T-helper 17 cell (primary cell): ENCODE measurements at places on chromosomes 2 and 18. TPM values are rescaled to one million over a fixed set of nuclear protein-coding genes. Genes with fewer than 3 reads are reported as not detected.

The RAB1A gene
- total RNA-seq: 65.2 TPM

The SERPINB2 gene
- 0.45 TPM for total RNA-seq

The CRYBA2 gene
- total RNA-seq: not detected

The SMAD4 gene
- 66.7 TPM for total RNA-seq

The AQP4 gene
- total RNA-seq: not detected

The SLC11A1 gene
- total RNA-seq: 2.7 TPM

The FBLN7 gene
- total RNA-seq: 21.7 TPM

The BOLL gene
- total RNA-seq: not detected

The SLC19A3 gene
- not detected for total RNA-seq

DNA sequence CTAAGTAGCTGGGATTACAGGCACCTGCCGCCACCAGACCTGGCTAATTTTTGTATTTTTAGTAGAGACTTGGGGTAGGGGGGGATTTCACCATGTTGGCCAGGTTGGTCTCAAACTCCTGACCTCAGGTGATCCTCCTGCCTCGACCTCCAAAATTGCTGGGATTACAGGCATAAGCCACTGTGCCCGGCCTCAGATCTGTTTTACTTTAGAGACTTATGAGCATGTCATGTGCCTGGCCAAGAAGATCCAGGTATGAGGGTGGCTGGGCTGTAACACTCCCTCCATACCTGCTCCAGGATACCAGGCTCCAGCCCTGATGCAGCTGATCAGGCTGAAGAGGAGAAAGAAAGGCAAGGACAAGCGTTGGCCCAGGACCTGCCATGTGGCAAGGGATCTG, 125.0 kb downstream of the LPIN1 start:
- peaks cover 32% of the 10 kb centered on the region for H3K4me1 ChIP-seq
- no peak overlapping the region for H3K4me3 ChIP-seq
- DNase-seq: no peak
- no peaks in the 10 kb centered on the region for H3K36me3 ChIP-seq

DNA sequence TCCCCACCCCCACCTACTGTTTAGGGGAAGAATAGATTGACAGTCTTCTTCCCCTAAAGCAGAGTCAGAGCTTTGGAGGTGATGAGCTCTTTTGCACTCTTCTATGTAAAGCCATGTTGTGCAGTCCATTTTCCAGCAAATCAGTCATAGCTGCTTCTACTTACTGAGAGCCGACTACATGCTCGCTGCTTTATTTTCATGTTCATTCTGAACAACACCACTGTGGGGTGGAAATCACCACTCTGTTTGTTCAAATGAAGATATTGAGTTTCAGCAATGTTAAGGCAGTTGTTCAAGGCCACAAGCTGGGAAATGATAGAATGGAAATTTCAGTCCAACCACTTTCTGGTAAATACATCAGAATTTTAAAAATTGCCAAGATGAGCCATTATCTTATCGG, 88.3 kb downstream of the INSIG2 start:
- no peaks in the 10 kb centered on the region for H3K4me1 ChIP-seq
- peaks cover 17% of the 10 kb centered on the region for H3K27me3 ChIP-seq
- no peak for DNase-seq
- peaks cover 5% of the 10 kb centered on the region for H3K36me3 ChIP-seq
- peak overlapping the region; percentile 37 for H3K27ac ChIP-seq

DNA sequence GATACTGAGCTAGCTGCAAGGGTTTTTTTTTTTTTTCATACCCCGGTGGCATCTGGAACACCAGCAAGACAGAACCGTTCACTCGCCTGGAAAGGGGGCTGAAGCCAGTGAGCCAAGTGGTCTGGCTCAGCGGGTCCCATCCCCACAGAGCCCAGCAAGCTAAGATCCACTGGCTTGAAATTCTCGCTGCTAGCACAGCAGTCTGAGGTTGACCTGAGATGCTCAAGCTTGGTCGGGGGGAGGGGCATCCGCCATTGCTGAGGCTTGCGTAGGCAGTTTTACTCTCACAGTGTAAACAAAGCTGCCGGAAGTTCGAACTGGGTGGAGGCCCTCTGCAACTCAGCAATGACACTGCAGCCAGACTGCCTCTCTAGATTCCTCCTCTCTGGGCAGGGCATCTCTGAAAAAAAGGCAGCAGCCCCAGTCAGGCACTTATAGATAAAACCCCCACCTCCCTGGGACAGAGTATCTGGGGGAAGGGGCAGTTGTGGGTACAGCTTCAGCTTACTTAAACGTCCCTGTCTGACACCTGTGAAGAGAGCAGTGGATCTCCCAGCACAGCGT, 5.1 kb upstream of the MIB1 start:
- peaks cover 14% of the 10 kb centered on the region for H3K4me1 ChIP-seq
- H3K27me3 ChIP-seq: no peaks in the 10 kb centered on the region
- DNase-seq: peak; percentile 45
- peaks cover 2% of the 10 kb centered on the region for H3K36me3 ChIP-seq
- H3K4me3 ChIP-seq: peak overlapping the region; percentile 21
- peak overlapping the region; percentile 91 for H3K27ac ChIP-seq

- H3K27ac ChIP-seq: no peak overlapping the region
- H3K27me3 ChIP-seq: no peaks in the 10 kb centered on the region
- no peaks in the 10 kb centered on the region for H3K36me3 ChIP-seq
- DNase-seq: no peak
Observed at GRCh38 chr2:76567478-76567877, 856.8 kb upstream of the GCFC2 start.

DNA sequence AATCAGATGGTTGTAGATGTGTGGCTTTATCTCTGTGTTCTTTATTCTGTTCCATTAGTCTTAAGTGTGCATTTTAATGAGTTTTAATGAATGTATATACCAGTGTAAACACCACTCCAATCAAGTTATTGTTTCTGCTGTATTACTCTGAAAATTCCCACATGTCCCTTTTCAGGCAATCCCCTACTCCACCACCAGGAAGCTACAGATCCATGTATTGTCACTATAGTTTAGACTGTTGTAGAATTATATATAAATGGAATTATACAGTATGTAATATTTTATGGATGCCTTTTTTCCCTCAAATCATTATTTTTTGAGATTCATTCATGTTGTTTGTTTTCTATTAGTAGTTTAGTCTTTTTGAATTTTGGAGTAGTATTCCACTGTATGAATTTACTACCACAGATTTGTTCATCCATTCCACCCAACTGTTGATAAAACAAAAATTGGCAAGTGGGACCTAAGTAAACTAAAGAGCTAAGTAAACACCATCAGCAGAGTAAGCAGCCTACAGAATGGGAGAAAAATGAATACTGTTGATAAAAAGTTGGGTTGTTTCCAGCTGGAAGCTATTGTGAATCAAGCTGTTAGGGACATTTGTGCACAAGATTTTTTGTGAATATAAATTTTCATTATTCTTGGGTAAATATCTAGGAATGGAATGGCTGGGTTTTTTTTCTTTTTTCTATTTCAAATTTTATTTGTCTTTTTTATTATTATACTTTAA, 262.0 kb downstream of the CAMKMT start:
- peaks cover 2% of the 10 kb centered on the region for H3K36me3 ChIP-seq
- H3K27me3 ChIP-seq: no peaks in the 10 kb centered on the region
- no peak overlapping the region for H3K27ac ChIP-seq

GRCh38 chr2:160921386-160921964, 238.8 kb upstream of the TANK start:
- no peak overlapping the region for H3K27ac ChIP-seq
- H3K36me3 ChIP-seq: no peaks in the 10 kb centered on the region
- peaks cover 7% of the 10 kb centered on the region for H3K4me1 ChIP-seq

- H3K4me1 ChIP-seq: peaks cover 11% of the 10 kb centered on the region
- peaks cover 2% of the 10 kb centered on the region for H3K36me3 ChIP-seq
- H3K4me3 ChIP-seq: peak overlapping the region; percentile 58
- H3K27ac ChIP-seq: no peak overlapping the region
- no peak for DNase-seq
Observed at GRCh38 chr2:102130647-102130991, 11.9 kb upstream of the IL1R1 start.

DNA sequence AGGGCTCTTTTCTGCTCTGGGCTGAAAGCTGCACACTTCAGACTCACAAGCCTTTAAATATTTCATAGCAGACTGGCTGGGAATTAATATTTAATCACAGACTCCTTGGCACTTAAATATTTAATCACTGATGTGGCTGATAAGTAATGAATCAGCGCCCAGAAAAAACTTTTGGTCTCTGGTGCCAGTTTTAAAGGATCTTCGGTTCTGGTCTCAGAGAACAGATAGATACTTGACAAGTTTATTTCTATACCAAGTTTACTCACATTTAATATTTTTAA, 201.2 kb downstream of the MYCN start:
- no peaks in the 10 kb centered on the region for H3K36me3 ChIP-seq
- H3K27ac ChIP-seq: no peak overlapping the region
- no peak for DNase-seq
- H3K27me3 ChIP-seq: no peaks in the 10 kb centered on the region
- no peaks in the 10 kb centered on the region for H3K4me1 ChIP-seq

DNA sequence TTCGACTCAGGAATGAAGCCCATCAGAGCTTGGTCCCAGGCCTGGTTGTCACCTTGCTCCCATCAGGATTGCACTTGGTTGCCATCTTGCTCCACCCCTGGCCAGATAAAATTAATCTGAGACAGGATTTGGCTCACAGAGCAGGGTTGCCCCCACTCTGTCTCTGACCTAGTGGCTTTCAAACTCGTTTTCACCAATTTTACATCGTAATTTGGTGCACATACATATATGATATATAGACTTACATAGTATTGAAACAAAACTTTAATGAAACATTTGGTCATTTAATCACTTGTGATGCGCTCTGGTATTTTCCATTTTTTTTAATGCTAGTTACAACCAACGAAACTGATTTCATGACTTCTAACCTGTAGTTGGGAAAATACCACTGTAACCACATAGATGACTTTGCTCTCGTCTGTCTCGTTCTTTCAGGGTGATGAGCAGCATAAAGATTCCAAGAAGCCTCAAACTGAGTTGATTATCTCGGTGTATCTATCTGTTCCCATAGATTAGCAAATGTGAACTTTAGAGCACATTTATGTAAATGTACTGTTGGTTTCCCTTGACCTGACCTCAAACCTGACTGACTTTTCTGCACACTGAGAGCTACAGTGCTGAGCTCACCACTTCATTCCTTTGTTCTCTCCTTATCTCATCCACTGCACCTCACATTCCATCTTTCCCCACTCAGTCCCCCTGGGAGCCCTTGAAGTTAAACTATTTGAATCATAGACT, 30.5 kb upstream of the PLB1 start:
- no peaks in the 10 kb centered on the region for H3K27me3 ChIP-seq
- H3K4me1 ChIP-seq: peaks cover 17% of the 10 kb centered on the region
- no peak for DNase-seq
- H3K36me3 ChIP-seq: peaks cover 3% of the 10 kb centered on the region
- peak overlapping the region; percentile 45 for H3K27ac ChIP-seq

- no peaks in the 10 kb centered on the region for H3K4me1 ChIP-seq
- no peak overlapping the region for H3K4me3 ChIP-seq
- H3K27ac ChIP-seq: no peak overlapping the region
- no peaks in the 10 kb centered on the region for H3K27me3 ChIP-seq
- DNase-seq: no peak
- H3K36me3 ChIP-seq: no peaks in the 10 kb centered on the region
Observed at GRCh38 chr2:142687509-142687908, 190.0 kb upstream of the KYNU start.

DNA sequence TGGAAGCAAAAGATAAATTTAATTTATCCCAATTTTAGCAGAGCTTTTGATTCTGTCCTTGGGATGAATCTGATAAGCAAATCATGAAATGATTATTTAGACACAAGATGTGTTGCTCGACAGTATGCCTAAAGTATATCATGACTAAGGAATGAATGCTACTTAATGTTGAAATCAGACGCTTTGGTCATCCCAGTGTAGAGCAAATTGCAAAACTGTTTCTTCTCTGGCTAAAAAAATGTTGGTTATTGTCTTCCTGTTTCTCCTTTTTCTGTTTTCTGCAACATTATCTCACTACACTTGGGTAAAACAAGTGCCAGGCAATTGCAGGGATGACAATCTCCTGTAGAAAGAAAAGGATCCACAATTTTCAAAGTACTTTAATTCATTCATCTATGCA, 66.4 kb downstream of the BABAM2 start:
- H3K27ac ChIP-seq: no peak overlapping the region
- H3K4me3 ChIP-seq: no peak overlapping the region
- no peak for DNase-seq
- peaks cover 2% of the 10 kb centered on the region for H3K36me3 ChIP-seq
- peaks cover 52% of the 10 kb centered on the region for H3K4me1 ChIP-seq
- no peaks in the 10 kb centered on the region for H3K27me3 ChIP-seq

DNA sequence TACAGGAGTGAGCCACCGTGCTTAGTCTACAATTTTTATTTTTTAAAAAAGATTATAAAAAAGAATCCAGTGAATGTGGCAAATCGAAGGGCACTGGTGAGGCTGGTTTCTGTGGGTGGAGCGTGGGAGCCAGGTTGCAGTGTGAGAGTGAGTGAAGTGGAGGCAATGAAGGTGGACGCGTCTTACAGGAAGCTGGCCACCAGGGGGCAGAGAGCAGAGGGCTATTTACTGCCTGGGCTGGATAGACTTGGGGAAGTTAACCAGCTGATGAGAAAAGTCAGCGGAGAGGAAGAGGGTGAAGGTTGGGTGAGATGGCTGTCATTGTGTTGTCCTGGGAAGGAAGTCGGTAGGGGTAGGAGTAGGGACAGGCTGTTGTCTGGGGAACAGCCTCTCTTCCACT, 6.8 kb downstream of the SCTR start:
- H3K27ac ChIP-seq: no peak overlapping the region
- peaks cover 3% of the 10 kb centered on the region for H3K36me3 ChIP-seq
- H3K4me1 ChIP-seq: no peaks in the 10 kb centered on the region
- no peak overlapping the region for H3K4me3 ChIP-seq

DNA sequence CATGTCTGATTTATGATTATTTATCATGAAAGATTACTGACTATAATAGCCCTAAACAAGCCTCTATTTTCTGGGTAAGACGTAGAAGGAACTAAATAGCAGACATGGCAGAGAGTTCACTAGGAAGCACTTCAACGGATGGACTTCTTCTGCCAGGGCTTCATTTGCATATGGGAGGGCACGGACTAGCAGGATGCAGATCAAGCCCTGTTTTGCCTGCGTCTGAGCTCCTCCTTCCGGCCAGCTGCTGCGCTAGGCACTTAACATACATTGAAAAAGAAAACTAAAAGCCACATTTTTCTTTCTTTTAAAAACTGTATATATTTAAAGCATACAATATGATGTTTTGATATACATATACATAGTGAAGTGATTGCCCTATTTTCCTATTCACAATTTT, 340.0 kb upstream of the MEX3C start:
- H3K36me3 ChIP-seq: no peaks in the 10 kb centered on the region
- no peak overlapping the region for H3K27ac ChIP-seq
